H54 (cell line): ENCODE measurements at places on chromosomes 4 and X.

DNA sequence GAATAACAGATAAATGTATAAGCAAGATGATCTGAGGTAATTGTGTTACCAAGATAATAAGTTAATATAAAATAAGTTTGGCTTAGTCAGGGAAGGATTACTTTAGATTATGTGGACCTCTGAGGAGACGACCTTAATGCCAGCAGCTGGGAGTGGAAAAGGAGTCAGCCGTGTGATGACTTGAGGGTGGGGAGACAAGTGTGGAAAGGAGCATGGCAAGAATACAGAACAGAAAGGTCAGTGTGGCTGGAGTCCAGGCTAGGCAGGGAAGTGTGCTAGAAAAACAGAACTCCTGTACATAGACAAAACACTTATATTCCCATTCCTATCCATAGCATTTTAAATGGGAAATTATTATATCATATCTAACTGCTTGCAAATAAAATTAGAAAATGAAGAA, 138.8 kb downstream of the PDLIM5 start:
- no peak for DNase-seq

DNA sequence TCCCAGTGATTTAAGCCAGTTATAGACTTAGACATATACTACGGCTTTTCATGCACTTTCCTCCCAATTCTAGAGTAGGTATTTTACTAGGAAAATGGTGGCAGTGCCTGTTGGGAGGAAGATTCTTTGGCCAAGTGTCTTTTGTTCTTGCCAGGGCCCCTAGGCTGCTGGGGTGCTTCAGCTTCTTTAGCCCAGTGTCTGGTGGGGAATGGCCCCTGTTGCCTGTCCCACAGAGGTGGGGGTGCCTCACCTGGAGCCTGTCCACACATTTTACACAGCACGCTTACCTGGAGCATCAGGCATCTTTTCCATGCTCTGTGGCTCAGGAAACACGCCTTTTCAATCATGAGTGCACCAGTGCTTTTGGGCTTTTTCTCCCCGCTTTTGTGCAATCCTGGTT, 33.2 kb upstream of the MSANTD1 start:
- DNase-seq = no peak

GRCh38 chrX:129574214-129574613, 34.2 kb downstream of the OCRL start:
- no peak for DNase-seq

GRCh38 chrX:14050709-14051108, 21.0 kb upstream of the GEMIN8 start:
- no peak for DNase-seq

DNA sequence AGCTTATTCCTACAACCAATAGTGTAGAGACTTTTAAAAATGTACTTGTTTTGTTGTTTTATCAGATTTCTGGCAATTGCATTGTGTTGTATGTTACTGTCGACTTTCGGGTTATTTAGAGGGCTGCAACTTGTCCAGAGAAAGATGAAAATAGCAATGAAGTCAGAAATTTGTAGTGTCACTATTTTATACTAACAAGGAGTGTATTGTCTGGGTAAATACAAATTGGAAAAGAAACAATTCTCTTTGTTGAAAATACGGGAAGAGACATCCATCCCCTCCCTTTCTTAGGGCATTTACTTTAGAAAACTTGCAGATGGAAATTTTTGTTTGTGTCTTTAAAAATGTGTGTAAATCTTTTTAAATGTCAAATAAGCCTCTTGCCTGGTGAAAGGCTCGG, 792.0 kb downstream of the PCDH18 start:
- no peak for DNase-seq

DNA sequence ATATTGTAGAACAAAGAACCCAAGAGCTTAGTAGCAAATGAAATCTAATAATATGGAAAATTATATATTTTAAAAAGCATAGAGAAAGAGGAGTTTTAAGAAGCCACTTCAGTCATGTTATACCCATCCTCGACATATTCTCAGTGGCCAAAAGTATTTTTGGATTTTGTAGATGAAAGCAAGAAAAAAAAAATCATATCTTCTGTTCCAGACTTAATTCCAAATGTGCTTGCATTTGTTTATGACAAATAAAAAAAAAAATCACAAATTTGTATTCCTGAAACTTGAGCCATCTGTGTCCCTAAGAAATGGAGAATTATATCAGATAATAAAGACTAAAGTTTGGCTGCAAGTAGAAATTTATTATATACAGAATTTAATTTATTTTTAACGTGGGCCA, 1482.4 kb upstream of the PABPC4L start:
- no peak for DNase-seq

GRCh38 chr4:4408576-4409335, 21.9 kb downstream of the NSG1 start:
- no peak for DNase-seq

DNA sequence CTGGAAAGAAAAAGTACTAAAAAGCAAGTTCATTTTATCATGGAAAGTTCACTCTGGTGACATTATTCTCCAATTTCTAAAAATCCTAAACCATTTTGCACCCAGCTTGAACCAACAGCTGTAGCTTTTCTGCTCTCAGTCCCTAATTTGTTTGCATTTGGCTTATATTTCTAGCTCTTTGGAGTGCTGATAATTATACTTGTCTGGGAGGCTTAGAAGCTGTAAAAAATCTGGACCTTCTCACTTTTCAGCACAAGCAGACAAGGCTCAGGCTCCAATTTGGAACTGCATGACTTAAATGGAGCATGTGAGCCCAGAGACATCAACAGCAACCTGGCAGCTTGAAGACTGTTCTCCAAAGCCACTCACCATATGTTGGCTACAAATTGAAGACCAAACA, 170.9 kb upstream of the PCDH18 start:
- no peak for DNase-seq

DNA sequence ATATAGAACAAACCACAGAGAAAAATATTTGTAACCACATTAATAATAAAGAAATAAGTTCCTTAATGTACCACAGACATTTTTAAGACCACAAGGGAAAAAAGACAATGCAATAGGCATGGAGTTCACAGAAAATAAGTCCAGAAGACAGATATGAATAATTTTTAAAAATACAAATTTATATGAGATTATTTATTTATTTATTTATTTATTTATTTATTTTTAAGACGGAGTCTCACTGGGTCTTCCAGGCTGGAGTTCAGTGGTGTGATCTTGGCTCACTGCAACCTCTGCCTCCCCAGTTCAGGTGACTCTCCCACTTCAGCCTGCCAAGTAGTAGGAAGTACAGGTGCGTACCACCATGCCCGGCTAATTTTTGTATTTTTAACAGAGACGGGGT, 53.7 kb downstream of the THAP9 start:
- DNase-seq = no peak

DNA sequence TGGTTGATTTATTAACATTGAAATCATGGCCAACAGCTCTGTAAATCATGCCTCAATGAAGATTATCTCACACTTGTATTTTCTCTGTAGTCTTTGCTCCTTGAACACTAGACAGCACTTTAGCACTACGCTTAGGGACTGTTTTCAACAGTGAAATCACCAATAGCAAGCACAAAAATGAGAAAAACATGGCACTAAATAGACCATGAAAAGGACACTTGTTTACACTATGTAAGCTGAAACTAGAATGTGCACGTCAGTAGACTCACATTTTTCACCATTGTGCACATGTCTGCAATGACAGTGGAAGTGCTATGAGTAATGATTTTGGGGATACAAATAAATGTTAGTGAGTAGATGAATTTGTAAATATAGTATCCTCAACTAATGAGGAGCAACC, 3.1 kb downstream of the BMP2K start:
- DNase-seq = no peak

DNA sequence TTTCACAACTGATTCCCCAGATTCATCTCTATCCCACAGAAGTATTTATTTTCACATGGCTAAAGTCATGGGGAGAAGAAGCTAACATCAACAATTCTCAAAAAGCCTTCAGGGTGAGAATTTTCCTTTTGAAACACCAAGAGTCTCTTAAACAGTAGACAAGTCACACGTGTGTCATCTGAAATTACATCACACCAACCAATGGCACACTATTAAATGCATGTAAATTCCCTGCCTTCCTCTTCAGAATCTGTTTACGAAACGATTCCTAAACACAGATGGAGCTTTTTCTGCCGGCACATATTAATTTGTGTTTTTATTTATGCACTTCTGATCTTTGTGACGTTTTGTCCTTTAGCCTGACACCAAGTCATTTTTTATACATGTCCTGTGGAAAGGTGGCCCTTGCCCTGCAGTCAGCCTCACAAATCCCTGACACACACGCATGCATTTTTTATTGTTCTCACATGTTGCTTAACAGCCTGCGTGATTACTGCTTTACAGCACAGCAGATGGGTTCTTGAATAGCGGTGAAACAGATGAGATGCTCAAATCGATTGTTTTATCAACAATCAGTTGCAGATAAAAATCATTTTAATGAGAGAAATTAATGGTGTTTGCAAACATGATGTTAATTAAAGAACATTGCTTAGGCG, 735.9 kb upstream of the TENM3 start:
- DNase-seq = no peak

DNA sequence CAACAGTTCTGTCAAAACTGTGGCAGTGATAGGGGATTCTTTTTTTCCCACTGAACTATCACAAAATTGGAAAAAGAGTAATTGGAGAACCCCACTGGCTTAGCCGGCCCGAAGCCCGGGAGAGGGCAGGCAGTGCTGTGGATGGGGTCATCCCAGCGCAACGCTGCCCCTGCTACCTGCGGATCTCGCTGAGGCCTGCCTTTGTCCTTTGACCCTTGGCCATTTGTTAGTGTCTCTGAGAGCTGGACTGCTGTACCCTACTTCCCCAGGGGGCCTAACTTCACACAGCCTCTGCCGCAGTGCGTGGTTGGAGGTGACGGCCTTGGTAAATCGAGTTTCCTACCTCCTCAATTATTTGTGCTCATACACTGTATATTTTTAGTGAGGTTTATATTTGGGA, 43.0 kb upstream of the MSANTD1 start:
- DNase-seq = no peak

DNA sequence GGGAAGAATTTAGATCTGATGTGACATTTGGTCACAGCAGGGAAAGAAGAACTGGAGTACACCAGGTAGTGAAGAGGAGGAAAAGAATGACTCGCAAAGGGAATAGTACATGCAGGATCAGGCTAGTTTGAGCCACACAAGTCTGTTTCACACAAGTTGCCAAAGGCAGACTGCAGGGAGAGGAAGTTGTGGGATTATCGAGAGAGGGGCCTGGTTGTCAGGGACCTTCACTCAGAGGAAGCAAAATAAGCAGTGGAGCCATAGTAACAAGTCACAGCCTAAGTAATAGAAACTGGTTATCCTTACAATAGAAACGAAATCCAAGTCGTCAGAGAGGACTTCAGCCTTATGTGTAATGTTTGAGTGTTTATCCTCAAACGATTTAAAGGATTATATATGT, 316.7 kb upstream of the HTR2C start:
- no peak for DNase-seq

- DNase-seq = no peak
These were observed 28.4 kb downstream of the GUCY1B1 start for GRCh38 chr4:155787113-155787710.

DNA sequence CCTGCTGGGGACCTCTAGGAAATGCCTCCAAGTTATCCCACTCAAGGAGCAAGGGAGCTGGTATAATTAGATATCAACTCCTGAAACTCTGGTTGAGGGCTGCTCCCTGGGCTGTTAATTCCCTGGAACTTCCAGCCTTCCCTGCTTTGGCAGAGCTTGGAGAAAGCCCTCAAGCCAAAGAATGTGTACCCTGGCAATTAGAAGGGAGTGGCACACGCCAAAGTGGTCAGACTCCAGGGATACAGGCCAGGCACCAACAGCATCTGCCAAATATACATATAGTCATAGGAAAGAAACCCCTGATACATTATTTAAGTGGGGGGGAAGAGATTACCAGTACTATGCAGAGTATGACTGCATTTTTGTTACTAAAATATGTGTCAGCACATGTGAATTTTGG, 616.8 kb downstream of the BCOR start:
- DNase-seq = no peak

DNA sequence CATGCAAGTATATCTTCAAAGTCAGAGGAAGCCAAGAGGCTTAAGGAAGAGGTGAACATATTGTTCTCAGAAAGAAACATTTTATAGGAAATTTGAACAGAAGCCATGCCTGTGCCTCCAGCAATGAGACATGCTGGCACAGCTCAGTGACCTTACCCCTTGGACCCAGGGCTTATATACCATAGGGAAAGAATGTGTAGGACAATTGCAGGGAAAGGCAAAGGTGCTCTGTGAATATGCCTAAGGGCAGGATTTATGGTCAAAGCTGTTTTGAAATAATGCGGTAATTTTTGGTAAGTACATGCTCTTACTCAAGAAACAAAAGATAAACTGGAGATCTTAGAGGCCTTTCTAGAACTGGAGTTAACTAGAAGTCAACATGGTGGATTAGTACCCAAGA, 568.8 kb downstream of the GRID2 start:
- DNase-seq = no peak

- DNase-seq = no peak
These were observed 101.9 kb downstream of the FBXW7 start for GRCh38 chr4:152434011-152434410.

DNA sequence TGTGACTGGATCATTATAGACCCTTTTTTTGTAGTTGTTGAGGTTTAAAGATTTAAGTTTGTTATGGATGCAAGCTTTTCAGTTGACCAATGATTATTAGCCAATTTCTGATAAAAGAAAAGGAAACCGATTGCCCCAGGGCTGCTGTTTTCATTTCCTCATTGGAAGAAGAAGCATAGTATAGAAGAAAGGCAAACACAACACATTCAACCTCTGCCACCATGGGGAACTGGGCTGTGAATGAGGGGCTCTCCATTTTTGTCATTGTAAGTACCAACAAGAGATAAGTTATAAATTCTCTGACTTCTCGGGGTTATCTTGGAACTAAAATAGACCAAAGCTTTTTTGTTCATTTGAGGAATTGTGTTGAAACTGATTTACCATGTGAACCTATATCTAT, at the start of gene CYBB:
TSS of gene CYBB (plus strand) at position 203 of the 400 bp plus-strand sequence. CDS start at position 222, 19 bp downstream.
- no peak for DNase-seq

DNA sequence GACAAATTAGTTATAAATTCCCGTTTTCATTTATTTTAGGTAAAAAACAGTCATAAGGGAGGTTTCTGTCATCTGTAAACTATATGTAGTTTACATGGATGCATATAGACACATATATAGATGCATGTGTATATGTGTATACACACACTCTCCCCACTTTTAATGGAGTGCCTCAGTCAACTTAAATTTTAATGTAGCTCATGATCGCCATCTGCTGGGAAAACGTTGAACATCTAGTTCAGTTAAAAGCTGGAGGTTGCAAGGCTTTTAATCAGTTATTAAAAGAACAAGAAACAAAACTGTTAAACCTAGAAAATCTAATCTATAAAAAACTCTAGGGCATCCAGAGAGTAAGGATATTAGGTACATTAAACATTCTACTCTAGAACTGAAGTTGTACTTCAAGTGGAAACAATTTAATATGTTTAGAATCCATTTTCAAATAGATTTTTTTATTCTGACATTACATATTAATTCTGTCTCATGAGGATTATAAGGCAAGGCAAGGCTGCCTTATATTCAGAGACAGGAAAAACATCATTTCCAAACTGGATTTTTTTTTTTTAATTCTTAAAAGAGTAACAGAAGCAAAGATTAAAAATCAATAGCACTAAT, 122.6 kb downstream of the SHISA3 start:
- no peak for DNase-seq
